ENCODE measurements at places on chromosomes 11 and 22.

DNA sequence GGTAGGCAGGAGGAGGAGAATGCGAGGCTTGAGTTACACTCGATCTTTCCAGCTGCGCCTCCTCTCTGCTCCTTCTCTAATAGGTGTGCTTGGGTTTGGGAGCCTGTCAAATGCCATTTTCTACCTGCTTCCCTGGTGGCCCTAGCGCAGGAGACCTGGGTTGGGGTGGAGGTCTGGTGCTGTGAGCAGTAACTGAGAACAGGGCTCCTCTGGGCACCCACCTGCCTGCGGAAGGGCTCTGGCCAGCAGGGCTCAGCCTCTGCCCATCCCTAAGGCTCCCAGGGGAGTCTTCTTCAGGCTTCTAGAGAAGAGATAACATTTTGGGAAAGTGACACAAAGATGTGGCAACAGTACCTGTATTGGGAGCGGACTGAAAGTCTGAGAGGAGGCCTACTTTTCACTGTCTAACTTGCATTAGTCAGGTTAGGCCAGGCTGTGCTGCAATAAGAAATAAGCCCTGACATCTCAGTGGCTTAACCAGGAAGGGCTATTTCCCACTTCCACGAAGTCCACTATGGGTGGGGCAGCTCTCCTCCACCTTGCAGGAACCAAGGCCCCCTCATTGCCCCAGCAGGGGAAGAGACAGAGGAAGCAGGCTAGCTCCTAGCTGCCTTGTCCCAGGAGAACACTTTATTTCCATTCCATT lies 7.7 kb upstream of the LTO1 start:
- no peak for DNase-seq

- DNase-seq, result no peak
Observed at GRCh38 chr22:19744350-19745006, 16.1 kb upstream of the TBX1 start.

GRCh38 chr11:17098658-17099057 lies 21.2 kb upstream of the RPS13 start:
- no peak for DNase-seq

- no peak for DNase-seq
Observed at GRCh38 chr11:40100162-40100553, 1359.3 kb downstream of the LRRC4C start.

DNA sequence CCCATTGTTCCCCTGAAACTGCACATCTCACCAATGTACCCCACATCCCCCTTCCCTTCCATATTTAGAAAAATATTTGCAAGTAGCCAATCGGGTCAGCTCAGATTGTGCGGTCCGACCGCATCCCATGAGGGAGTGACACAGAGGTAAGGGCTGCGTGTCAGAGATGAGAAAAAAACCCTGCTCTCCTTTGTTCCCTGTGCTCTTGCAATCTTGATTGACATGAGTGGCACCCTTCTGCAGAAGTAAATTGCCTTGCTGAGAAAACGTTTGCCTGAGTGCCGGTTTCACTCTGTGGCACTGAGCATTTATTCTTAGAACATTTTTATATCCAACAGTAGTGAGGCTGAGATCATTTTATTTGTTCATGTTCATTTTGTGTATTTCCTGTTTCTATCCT lies 81.6 kb upstream of the CCDC90B start:
- no peak for DNase-seq

GRCh38 chr22:43858156-43858895 lies 4.0 kb downstream of the SULT4A1 start:
- DNase-seq, result no peak

DNA sequence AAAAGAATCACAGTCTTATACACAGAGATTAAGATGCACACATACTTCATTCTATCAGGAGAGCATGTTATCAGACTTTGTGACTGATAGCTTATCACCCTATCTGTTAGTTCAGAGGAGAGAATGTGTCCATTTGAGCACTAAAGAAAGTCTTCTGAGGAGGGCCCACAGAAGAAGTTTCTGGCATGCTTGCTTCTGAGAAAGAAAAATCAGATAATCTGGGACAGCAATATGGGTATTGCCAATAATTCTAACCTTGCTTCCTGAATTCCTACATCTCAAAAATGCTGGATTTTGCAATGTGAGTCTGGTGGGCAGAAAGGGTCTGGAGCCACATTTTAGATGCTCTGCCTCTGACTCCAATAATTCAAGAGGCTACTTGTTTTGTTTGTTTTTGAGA lies 128.9 kb downstream of the RBFOX2 start:
- no peak for DNase-seq

DNA sequence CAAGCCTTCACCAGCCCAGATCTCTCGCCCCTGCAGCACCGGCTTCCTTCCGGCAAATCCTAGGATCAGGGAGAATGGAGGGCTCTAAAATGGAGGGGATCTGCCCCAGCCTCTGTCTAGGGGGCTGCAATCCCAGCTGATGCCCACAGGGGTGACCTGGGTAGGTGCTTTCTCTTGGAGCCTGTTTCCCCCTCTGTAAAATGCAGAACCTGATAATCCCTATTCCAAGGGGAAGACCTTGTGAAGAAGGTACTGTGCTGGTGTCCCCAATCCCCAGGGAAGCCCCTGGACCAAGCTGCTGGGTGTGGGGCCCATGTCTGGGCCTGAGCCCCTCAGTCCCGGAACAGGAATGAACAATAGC lies 2.8 kb downstream of the EMID1 start:
- DNase-seq, result no peak

GRCh38 chr11:86374586-86374985 lies at the start of gene CCDC81:
TSS of gene CCDC81 (plus strand) at chr11:86374887. CDS start at chr11:86375164, 277 bp downstream.
- peak; percentile 3 for DNase-seq

GRCh38 chr11:34167961-34168360 lies 62.5 kb downstream of the NAT10 start:
- no peak for DNase-seq

DNA sequence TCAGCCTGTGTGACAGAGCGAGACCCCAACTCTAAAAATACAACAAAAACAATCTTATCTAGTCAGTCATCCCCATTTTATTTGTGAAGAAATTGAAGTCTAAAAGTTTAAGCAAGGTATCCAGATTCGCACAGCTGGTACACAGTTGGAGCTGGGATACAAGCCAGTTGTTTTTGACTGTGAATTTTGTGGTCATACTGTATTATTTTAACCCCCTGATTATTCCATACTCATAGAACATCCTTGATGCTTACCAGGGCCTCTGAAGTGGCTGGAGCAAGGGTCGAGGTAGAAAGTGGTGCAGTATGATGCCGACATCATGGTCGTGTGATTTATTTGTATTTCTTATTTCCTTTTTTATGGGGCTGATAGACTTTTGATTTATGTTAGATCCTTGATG lies 50.0 kb downstream of the BID start:
- DNase-seq, result no peak

GRCh38 chr11:45057938-45058646 lies 88.3 kb upstream of the PRDM11 start:
- no peak for DNase-seq

GRCh38 chr22:31897842-31898805 lies 46.2 kb upstream of the YWHAH start:
- no peak for DNase-seq

DNA sequence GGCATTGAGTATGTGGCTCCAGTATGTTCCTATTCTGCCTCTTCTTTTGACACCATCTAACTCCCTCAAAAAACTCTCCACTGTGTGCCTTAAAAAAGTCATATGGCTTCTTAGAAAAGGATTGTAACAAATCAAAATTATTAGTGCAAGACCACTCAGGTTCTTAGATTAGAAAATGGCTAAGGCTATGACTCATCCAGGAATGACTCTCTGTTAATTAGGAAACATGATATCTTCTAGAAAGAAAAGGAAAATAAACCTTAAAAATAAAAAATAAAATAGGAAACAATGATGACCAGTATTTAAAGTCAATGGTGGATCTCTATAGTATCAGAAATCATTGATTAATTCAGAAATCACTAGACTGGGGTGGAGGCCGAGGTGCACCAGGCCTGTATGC lies 21.7 kb downstream of the SLC25A17 start:
- DNase-seq, result no peak

DNA sequence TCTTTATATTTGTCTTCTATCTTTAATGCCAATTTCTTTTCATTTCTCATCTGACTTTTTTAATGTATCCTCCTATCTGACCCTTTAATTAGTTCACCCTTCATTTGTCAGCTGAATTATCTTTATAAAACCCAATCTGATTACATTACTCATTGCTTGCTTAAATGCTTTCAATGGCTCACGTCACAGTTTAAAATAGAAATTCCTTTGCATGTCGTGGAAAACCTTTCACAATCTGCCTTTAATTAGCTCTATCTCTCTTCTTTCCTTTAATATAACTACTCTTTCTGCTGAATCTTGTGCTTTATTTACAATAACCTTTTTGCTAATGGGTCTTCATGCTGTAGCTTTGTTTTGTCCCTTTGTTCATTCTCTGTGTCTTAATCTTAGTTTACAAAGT lies 125.7 kb downstream of the DYNC2H1 start:
- DNase-seq, result no peak

DNA sequence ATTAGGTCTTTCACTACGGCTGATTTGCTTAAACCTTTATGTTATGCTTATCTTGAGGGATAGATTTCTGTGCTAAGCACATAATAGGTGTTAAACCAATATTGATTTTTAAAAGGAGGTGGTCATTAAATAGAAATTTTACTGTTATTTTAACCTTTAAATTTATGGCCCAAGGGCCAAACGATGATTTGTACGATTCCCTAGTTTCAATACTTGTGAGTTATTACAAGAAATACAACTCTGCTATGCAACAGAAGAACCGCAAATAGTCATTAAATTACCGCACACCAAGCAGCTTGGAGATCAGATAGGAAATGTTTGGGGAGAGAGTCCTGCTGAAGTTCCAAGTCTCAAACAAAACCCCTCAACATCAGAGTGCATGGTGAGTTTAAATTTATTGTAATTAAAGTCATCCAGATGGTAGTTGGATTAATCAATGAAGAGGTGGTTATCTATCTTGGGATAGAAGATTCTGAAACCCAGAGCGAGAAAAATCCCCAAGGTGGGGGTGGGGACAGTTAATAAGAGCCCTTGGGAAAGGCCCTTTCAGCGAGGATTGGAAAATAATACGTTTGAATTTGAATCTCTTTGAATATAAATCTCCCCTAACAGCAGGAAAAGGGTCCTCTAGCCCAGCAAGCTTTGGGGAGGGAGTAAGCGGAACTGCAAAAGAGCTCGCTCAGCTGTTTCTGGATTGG lies 805 bp upstream of the QSER1 start:
- no peak for DNase-seq

Measured in C1 segment of cervical spinal cord (tissue), 14 donors.